ENCODE measurements at places on chromosomes 13 and 19.
A peak's percentile ranks its signal among the peaks of the same experiment; 100 is the strongest.

DNA sequence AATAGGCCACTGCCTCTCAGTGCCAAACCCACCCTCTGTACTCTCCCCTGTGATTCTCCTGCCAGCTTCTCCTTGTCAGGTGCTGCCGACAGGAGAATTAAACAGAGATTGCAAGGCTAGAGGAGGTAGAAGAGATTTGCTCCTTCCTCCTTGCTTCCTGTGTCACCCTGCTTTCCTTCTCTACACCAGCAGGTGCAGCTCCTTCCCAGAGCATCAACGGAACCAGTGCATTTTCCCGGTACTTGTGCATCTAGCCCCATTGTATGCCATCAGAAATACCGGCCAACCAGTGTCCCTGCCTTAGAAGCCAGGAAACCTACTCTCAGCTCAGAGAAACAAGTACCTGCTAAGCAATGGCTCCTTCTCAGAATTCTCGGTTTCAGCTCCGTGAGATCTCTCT, 253.2 kb downstream of the SUCLA2 start:
- DNase-seq: no peak

DNA sequence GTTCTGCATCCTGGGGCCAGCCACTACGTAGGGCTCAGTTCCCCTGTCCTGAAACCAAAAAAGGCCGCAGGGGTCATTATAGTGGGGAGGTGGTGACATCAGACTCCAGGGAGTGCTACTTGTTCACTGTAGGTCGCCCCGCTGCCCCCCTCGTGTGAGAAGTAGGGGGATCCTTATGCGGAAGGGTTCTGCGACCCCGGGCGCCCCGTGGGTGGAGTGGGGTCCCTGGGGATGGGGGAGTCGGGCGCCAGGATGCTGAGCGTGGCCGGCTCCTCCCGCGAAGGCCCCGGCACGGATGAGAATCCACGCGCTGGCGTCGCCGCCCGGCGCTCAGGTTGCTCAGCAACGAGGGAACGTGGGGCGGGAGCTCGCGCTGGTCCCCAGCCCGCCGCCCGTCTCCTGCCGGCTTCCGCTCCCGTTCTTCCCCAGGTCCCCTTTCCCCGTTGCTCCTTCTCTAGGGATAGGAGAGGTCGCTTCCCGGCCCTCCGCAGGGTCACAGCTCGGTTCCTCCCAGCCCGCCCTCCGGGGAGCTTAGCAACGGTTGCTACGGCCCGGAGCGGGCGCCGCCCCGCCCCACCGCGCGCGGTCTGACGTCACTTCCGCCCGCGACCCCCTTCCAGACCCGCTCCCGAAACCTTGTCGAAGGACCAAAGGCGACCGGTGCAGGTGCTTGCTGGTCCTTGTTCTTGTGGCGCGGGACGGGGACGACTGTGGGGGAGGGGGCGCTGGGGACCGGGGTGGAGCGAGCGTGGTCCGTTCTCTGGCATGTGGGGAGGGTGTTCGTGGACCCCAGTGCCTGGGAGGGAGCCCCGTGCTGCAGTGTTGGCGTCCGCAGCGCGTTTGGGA, at the start of gene NAT14:
Gene NAT14 (plus strand): TSS at position 596 of the 846 bp plus-strand sequence. CDS start 521 bp downstream, outside the sequence.
- peak; percentile 95 for DNase-seq

- DNase-seq: no peak
Measured at GRCh38 chr19:29410601-29411000, 115.2 kb upstream of the VSTM2B start.

GRCh38 chr19:4477034-4477801, 5.1 kb downstream of the HDGFL2 start:
- DNase-seq: no peak

DNA sequence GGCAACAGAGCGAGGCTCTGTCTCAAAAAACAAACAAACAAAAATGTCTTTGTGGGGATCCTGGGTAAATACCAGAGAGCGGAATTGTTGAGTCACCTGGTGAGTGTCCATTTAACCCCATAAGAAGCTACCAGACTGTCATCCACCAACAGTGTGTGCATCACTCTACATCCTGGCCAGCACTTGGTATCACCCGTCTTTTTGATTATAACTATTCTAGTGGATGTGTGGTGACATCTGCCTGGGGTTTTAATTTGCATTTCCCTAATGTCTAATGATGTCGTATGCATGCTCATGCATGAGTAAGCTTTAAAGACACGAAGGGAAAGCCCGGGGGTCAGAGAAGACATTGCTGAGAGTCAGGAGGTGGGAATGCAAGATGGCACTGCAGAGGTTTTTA, 126.7 kb upstream of the MRI1 start:
- DNase-seq: no peak

DNA sequence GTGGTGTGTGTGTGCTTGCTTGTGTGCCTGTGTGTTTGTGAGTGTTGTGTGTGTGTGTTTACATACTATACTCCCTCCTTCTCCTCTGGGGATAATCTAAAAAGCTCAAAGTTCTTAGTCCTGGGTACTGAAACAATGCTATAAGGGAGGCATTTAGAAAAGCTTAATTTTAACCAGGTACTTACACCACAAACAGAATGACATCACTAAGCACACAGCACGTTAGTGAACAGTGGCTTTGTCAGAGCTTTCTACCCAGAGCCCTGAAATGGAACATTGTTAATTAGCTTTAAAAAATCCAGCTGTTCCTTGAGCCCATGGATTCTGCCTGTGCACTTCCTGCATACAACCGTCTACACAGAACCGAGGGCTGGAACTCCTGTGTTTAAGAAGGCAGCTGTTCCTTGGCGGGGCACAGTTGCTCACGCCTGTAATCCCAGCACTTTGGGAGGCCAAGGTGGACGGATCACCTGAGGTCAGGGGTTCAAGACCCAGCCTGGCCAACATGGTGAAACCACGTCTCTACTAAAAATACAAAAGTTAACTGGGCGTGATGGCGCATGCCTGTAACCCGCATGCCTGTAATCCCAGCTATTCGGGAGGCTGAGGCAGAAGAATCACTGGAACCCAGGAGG, 69.6 kb upstream of the RNF113B start:
- no peak for DNase-seq

- no peak for DNase-seq
Measured at GRCh38 chr13:98632961-98633360, 56.1 kb upstream of the STK24 start.

- no peak for DNase-seq
Measured at GRCh38 chr19:14575428-14575980, 3.6 kb upstream of the NDUFB7 start.

DNA sequence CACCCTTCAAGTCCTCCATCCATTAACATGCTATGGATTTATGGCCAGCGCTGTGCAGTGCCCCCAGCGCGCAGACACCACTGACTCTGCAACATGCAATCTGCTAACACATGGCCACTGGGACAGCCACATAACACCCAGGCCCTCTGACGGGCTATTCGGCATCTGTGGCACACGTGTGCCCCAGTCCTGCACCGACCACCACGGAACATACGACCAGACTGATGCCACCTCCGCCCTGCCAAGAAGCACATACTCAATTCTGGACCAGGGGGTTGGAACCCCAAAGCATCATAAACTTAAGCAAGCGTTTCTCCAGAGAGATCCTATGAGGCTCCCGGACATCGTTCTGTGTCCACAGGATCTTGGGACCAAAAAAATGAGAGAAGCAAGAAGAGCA, 9.8 kb downstream of the STK24 start:
- no peak for DNase-seq

GRCh38 chr13:42275506-42275905, 3.6 kb downstream of the AKAP11 start:
- no peak for DNase-seq

GRCh38 chr19:38293281-38293680, 10.8 kb upstream of the C19orf33 start:
- no peak for DNase-seq

- DNase-seq: no peak
Measured at GRCh38 chr13:77345150-77345780, 18.4 kb upstream of the MYCBP2 start.

DNA sequence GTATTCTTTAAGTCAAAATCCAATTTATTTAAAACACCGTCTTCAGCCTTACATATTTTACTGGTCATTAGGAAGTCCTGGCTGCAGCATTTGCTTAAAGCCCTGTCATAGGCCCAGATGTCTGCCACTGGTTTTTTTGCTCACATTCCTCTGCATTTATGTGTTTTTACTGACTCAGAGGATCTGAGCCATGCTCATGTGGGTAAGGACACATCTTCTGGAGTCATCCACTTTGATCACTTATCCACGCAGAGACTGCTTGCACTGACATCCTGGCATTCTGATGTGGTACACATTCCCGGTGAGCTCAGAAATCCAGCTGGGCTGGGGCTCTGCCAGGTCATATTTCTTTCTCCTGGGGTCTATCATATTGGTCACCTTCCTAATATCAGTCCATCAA, 531.7 kb upstream of the ARGLU1 start:
- no peak for DNase-seq

DNA sequence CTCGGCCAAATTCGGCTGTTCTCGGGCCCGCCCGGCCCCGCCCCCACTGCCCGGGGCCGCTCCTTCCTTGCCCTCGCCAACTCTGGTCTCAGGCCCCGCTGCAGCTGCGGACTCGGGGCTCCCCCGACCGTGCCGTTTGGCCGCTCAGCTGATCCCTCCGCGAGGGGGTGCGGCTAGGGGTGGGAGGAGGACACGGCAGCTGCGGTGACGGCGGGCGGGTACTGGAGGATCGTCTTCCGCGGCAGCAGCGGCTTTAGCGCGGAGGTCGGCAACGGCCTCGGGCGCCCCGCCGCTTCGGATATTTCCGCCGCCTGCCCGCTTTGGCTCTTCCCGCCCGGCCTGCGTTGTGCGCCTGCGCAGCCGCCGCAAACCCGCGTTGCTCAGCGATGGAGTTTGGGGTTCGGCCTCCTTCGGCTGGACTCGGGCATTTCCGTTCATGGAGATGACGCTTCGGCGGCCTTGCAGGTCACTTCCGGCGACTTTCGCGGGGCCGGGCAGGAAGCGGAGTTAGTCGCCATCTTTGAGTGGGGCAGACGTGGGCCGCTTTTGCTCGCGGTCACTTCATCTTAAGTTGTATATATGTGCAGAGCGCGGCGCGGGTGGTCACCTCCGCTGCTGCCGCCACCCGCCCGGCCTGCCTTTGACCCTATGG, 338 bp upstream of the UBE2M start:
- DNase-seq: peak; percentile 89

GRCh38 chr13:25224151-25224550, 52.1 kb upstream of the AMER2 start:
- DNase-seq: no peak

DNA sequence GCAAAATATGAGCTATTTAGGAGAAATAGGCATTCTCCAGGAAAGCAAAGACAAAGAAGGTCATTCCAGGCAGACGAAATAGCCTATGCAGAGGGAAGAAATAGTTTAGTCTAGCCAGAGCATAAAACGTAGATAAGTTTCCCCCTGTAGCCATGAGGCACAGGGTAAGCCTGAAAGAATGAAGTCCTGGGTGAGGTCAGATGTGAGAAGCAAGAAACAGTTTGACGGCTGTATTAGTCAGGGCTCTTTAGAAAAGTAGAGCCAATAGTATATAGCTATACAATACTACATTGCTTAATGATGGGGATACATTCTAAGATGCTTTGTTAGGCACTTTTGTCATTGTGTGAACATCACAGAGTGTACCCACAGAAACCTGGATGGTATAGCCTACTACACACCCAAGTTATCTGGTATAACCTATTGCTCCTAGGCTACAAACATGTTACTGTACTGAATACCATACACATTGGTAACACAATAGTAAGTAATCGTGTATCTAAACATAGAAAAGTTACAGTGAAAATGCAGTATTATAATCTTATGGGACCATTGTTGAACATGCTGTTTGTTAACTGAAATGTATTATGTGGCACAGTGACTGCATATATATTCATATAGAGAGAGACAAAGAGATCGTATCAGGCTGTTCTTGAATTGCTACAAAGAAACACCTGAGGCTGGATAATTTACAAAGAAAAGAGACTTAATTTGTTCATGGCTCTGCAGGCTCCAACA, 59.3 kb upstream of the WDFY2 start:
- DNase-seq: no peak

DNA sequence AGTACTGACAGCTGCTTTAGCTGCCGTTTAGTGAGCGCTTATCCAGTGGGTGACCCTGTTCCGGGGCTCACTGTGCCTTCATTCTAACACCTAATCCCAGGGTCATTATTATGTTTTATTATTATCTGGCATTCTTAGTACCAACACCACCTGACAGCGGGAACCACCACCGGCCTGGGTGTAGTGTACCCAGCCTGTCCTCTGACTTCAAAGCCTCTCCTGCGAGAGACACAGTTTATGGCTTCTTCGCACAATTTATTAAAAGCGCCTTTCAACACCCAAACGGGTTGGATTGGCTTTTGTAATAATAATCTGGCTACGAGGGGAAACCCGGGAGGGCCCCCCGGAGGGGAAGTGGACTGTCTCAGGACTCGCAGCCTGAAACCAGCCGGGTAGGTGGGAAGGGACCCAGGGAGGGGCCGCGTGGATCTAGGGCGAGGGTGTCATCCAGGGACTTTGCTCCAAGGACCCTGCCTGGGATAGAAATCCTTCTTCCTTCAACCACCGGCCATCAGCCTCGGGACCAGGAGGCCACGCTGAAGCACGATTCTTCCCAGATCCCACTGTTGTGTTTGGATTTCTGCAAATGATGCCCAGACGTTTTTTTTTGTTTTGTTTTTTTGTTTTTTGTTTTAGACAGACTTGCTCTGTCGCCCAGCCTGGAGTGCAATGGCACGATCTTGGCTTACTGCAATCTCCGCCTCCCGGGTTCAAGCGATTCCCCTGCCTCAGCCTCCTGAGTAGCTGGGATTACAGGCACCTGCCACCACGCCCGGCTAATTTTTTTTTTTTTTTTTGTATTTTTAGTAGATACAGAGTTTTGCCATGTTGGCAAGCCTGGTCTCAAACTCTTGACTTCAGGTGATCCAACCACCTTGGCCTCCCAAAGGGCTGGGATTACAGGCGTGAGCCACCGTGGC, 1.6 kb upstream of the ZBTB7A start:
- DNase-seq: no peak

- DNase-seq: no peak
Measured at GRCh38 chr19:49479975-49480628, 6.1 kb downstream of the FLT3LG start.

GRCh38 chr13:114194853-114195252, 15.8 kb downstream of the CFAP97D2 start:
- no peak for DNase-seq

DNA sequence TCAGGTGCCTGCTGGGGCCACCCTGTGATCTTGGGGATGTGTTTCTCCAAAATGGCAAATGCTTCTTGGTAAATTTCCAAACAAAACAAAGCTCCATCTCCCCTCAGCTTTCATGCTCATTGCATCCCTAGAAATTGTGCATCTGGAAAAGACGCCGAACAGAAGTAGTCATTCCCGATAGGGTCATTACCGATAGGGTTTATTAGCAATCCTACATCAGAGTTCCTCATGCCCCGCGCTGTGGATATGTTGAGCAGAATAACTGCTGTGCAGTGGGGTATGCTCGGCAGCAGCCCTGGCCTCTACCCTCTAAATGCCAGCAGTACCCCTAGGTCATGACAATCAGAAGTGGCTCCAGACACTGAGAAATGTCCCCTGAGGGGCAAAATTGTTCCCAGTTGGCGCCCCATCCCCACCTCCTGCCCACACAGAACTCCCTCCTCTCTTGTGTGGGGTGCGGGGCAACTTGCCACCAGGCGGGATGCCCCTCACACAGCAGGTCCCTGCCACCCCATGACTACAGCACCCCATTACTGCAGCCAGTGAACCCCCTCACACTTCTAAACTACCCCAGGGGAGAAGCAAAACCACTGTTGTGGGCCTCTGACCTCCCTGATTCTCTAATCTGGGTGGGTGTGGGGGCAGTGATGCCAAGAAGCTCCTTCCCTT, 13.0 kb upstream of the SLC7A10 start:
- DNase-seq: no peak

- DNase-seq: peak; percentile 28
Measured at GRCh38 chr13:20414546-20415305, 110.9 kb downstream of the CRYL1 start.

- no peak for DNase-seq
Measured at GRCh38 chr13:109203587-109203986, 574.2 kb downstream of the MYO16 start.
